ENCODE measurements at places on chromosomes 12 and 14.

GRCh38 chr14:66425402-66425801 lies 60.8 kb upstream of the CCDC196 start:
- DNase-seq: no peak

DNA sequence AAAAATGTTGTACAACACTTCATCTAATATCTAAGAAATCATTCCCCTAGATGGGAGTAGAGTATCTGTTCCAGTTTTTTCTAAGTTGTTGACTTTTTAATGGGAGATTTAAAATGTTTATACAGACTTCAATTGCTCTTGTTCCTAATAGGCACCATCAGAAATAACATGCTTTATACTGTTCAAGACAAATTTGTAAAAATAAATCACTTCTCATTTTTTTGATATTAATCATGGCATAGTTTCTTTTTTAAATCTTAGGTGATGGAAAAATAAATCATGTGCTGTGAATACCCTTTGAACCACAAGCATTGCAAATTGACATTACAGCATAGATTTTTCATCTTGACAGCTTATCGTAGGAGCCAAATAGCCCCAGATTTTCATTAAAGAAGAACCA lies 473.5 kb upstream of the MGAT4C start:
- DNase-seq: no peak

DNA sequence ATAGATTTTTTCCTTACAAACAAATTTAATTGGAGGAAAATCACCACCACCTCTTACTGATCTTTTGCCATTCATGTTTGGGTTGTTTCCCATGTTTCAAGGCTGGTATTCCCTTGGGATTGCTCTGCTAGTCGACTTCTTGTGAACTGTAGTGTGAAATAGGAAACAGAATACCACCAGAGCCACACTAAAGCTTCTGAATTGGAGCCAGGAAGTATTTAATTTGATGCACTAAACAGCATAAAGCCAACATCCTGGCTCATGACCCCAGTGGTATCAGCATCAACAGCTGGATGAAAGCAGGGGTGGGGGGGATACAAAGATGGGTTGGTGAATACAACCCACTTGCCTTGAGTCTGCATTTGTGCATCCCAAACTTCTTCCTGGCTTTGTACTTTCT lies 127.5 kb downstream of the TBC1D30 start:
- no peak for DNase-seq

DNA sequence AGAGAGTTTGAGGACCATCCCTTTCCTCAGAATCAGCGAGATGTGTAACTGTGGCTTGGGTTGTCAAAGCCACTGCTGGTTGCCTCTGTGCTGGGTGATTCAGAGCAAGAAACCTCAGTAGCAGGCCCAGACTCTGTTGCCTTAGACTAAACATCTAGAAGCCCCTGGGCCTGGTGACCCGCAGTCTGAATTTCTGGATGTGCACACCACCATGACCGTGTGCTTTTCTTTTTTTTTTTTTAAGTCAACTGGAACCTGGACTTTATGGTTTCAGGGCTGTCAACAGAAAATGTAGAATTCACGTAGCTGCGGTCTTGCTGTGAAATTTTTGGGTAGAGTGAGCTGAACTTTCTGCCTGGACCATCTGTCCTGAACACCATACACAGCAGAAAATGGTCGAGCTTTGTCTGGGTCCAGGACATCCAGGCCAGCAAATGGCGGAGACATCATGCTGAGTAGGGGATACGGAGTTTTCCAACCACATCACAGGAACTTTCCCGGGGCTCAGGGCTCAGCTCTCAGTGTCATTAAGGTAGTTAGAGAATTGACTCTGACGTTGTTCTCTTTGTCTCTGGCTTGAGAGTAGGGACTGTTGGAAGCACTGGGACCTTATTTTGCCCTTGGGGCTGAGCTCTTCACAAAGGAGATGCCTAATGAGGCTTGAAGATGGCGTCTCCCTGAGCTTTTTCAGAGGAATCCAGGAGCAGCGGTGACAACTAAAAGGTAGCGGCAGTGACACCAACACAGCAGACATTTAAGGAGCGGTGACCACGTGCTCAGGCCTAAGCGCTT lies 23.0 kb upstream of the BATF start:
- no peak for DNase-seq

DNA sequence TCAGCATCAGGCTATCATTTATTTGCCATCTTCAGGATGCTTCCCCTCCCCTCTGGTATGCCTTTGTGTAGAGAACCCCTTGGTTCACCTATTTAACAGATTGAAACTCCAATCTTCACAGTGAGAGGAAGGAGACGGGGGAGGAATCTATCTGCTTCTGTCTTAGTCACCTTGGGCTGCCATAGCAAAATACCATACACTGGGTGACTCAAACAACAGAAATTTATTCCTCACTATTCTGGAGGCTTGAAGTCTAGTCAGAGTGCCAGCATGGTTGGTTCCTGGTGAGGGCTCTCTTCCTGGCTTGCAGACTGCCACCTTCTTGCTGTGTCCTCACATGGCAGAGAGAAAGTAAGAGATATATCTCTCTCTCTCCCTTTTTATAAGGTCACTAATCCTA lies 13.5 kb upstream of the EML1 start:
- no peak for DNase-seq

GRCh38 chr12:116472193-116472592 lies 87.0 kb upstream of the MAP1LC3B2 start:
- no peak for DNase-seq

GRCh38 chr12:105335856-105336255 lies 5.4 kb downstream of the C12orf75 start:
- DNase-seq: no peak

GRCh38 chr12:96879301-96879700 lies 27.8 kb upstream of the NEDD1 start:
- DNase-seq: no peak

DNA sequence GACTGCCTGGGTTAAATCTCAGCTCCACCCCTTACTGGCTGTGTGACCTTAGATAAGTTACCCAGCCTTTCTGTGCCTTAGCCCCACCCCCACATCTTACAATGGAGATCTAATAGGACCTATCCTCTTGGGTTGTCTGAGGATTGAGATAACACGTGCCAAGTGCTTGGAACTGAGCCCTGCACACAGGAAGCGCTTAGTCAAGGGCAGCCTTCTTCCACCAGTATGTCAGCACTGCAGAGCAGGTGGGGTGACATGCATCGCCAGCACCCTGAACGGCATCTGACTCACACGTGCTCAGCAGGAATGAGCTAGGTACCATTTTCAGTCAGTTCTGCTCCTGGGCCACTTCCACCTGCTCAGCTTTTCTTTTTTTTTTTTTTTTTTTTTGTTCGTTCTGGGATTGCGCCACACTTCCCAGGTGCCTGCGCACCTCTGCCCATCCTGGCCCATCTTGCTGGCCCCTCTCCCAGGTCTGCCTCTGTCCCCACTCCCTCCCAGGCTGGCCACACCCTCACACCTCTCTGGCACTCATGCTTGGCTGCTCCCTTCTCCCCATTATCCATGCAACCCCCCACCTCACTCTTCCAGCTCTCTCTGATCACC lies 19.6 kb downstream of the LGMN start:
- DNase-seq: no peak

DNA sequence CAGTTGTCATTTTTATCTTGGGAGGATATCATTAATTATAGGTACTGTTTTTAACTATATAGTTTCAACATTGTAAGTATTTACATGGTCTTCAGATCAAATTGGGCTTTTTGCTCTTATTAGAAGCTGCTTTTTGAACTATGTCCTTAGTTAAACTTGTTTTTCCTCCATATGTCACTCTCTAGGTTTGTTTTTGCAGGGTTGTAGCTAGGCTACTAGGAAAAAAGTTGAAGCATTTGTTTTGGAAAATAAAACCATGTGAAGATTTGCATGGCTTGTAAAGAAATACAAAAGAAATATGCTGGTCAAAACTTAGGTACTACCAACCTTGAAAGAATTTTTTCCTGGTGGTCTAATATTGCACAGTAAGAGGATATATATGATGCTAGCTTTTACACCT lies 3.4 kb downstream of the ARID2 start:
- no peak for DNase-seq

DNA sequence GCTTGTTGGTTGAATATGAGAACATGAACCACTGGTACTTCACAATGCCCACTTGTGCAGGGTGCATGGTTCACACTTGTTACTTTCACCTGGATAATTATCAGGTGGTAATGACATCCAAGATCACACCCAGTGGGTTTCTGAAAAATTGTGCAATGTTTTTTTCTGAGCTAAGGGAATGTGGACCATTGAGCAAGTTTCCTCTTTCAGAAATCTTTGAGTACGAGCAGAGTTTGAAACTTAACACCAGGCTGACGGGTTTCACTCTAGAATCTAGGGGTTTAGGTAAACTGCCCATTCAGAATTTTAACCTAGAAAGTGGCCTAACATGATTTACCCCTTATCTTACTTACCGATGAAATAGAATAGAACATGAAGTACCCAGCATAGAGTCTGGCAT lies 389.6 kb downstream of the PAWR start:
- no peak for DNase-seq

DNA sequence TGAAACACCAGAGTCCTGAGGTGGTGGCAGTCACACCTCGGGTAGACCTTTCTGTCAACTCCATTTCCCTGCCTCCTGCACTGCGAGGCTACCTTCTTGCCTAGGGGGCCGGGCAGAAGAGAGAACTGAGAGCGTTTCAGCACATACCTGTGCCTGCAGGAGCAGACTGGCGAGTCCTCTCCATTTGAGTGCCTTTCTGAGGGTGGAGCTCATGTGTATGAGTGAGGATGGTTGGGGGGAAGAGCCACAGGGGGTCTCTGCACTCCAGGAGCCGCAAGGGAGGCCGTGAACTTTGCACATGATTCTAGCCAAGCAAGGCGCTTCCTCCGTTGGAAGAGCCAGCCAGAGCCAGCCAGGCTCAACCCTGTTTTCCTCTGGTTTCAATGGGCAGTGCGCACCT lies 31.0 kb upstream of the CCND2 start:
- DNase-seq: no peak

- no peak for DNase-seq
These were observed 37.2 kb downstream of the DPF3 start for GRCh38 chr14:72856530-72857266.

DNA sequence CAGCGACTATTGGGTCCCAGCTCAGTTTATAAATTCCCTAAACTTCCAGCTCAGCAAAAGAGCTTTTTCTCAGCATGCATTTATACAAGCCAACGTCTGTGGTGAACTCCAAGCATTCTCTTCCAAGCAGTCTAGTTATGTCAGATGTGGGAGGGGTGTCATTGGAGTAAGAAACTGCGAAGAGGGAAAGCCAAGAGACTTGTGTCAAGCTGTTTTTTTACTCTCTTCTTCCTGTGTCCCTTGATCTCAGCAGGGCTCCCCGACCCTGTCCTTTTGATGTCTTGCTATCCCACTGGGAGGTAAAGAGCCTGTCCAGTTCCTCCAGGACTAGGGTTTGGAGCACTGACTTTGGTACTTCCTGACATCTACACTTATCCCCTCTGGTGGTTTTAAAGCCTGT lies 69.0 kb downstream of the PPM1H start:
- DNase-seq: no peak

DNA sequence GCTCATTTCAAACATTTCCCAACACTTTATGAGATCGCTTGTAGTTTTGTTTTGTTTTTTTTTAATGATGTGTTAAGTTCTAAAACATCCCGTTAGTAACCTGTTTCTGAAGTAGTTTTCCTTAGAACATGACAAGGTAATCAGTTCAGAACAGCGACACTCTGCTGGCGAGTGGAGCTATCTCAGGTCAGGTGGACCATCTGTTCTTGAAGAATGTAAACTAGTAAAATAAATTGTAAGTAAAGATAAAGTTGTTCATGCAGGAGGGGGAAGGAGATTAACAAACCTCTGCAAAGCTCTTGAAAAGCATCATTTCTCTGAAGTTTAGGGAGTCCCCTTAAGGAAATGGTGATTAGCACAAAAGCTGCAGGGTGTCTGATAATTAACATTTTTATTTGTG lies 71.9 kb upstream of the DACT1 start:
- no peak for DNase-seq

GRCh38 chr12:94012071-94012470 lies 136.3 kb upstream of the PLXNC1 start:
- DNase-seq: no peak

- DNase-seq: no peak
These were observed 324.2 kb downstream of the ZFP36L1 start for GRCh38 chr14:68468437-68469207.

DNA sequence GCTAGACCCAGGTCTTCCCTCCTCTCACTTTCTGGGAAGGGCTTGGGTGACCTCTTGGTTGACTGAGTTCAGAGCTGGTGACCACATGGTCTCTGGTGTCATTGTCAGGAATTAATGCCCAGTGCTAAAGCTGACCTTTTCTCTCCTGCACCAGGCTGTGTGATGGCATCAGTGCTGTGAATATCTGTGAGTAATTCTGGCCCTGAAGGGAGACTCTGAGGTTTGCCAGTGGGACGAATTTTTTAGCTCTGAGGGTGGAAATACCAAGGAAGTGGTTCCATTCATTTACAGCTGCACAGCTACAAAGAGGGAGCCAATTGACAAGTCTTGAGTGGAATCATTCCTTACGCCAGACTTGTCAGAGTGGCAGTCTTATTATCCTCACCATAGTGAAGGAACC lies 6.2 kb upstream of the KRT86 start:
- DNase-seq: no peak

- no peak for DNase-seq
These were observed 753 bp upstream of the DLGAP5 start for GRCh38 chr14:55192054-55192621.

DNA sequence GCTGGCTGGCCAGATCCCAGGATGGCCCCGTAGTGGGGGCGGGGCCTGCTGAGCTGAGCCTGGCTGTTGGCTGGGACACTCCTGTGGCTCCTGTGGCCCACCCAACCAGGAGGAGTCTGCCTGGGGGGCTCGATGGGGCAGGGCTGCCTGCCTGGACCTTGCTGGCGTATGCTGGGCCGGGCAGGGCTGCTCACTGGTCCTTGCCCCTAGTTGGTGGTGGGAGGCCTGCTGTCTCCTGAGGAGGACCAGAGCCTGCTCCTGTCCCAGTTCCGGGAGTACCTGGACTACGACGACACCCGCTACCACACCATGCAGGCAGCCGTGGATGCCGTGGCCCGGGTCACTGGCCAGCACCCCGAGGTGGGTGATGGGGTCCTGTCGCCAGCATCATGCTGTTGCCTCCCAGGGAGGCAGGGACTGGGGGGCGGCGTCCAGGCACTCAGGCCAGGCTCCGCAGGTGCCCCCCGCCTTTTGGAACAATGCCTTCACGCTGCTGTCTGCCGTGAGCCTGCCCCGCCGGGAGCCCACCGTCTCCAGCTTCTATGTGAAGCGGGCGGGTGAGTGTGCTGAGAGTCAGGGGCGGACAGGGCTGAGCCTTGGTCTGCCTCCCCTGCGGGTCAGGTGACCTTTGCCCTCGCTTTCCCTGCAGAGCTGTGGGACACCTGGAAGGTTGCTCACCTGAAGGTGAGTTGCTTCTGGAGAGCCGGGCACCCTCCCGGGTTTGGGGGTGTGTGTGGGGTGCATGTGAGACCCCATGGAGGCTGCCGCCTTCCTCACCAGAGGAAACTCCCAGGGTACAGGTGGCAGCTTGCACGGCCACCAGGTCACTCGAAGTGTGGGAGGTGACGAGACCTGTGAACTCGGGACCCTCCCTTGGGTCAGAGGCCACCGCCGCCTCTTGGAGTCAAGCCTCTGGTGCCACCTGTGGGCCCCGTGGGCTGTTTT lies 3.4 kb downstream of the NOC4L start:
- no peak for DNase-seq

Data from tibial artery (tissue), 4 donors.